ENCODE measurements at places on chromosomes 16 and 17.

DNA sequence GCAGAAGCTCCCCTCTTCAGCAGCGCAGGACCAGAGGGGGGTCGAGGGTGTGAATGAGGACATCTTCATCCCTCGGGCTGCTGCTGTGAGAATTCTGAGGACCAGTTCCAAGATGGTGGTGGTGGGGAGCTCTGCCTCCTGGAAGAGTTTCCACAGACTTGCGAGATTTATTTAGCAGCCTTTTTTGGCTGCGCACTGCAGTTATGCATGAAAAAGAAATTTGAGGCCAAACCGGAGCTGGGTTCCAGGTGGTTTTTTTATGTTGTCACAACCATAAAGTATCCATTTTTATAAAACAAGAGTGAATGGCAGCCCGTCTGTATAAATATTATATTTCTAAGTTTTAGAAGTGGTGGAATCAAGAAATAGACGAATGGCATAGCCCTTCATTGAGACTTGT, 76.9 kb upstream of the CLEC18A start:
- no peak for DNase-seq

- no peak for DNase-seq
Observed at GRCh38 chr17:44191941-44192496, 5.2 kb downstream of the TMUB2 start.

DNA sequence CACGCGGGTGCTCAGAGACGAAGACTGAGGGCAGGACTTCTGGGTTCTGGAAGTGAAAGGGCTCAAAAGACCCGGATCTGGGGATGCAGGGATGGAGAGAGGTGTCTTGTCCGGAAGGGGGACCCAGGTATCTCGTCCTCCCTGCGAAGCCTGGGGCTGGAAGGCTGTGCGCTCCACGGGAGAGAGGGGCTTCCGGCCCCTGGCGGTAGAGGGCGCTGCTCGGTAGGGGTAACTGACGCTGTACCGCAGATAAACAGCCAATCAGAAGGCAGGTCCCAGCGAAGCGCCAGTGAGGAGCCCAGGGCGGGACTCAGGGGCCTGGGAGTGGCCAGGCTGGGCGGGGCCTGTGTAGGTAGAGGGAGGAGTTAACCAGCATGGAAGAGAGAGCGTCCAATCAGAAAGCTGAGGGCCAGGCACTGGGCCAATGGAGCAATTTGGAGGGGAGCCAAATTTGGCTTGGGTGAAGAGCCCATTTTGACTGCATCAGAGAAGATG, 804 bp downstream of the TGFB1I1 start:
- DNase-seq, result no peak

DNA sequence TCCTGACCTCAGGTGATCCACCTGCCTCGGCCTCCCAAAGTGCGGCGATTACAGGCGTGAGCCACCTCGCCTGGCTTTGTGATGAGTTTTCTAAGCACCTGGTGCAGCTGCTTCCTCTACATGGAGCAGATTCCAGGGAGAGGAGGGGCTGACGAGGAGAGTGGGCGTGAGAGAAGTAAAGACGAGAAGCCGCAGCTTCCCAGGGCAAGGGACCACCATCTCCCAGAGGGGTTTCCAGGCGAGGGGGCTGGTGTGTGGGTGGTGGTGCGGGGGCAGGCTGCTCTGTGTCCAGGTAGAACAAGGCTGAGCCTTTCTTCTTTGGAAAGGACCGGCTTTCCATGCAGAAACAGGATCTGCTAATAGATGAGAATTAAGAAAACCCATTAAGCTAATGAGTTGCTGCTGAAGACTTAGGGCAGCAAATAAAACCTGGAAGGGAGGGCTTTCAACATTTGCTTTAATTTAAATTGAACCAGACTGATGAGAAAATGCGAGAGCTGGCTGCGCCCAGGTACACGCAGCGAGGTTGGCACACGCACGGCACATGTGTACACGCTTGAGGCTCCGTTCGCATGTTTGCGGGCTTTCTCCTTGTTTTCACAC, 236.7 kb downstream of the RBFOX3 start:
- no peak for DNase-seq

DNA sequence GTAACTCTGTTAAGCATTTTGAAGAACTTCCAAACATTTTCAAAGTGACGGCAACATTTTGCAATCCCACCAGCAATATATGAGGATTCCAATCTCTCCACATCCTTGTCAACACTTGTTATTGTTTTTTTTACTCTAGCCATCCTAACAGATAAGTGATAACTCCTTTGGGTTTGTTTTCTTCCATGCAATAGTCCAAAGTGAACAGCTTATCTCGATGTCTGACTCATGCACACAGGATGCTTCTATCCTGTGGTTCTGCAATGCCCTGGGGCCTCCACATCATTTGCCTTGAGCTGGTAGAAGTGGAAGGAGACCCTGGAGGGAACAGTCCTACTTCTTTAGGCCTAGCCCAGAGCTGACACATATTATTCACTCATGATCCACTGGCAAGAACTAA, 13.0 kb downstream of the TLE7 start:
- DNase-seq, result no peak

GRCh38 chr17:42117397-42118125, 3.6 kb downstream of the KAT2A start:
- DNase-seq, result no peak

GRCh38 chr17:64009571-64010402, 10.6 kb downstream of the ICAM2 start:
- DNase-seq, result no peak

DNA sequence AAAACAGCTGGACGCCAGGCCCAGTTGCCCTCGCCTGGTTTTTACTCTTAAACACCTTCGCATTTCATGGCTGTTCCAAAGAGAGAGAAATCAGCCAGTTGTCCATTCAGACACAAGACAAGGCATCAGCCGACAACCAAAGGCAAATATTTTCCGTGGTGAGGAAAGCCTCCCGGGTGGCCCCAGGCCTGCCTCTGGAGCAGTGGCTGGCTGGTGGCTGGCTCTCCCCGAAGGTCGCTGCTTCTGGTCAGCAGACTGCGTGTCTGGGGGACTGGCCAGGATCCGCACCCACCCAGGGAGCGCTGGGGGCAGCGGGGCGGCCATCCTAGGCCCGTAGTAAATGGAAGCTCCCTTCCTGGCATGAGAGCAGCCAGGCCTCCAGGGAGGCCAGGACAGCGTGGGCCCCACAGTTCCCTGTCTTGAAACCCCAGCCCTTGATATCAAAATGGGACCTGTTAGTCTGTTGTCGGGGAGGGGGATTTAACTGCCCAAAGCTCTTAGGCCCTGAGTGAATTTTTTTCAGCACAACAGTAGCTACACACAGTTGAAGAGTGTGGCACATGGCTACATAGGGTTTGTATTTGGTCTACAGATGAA, 57.7 kb downstream of the SREBF1 start:
- no peak for DNase-seq

DNA sequence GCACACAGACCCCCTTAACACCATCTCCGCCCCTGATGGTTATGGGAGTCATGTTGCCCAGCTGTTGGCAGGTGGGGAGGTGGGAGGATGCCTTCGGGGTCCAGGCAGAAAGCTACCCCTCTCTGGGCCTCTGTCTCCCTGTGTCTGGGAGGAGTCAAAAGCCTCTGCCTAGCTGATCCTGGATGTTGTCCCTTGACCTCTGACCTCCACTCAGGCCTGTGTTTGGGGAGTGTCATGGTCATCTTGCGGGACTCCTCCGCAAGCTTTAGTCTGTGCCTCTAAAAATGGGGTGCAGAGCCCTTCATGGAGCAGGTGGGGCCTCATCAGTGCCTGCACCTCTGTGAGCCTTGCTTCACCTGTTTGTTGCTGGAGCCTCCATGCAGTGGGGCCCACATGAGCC, 3.8 kb downstream of the LLGL1 start:
- DNase-seq, result no peak

DNA sequence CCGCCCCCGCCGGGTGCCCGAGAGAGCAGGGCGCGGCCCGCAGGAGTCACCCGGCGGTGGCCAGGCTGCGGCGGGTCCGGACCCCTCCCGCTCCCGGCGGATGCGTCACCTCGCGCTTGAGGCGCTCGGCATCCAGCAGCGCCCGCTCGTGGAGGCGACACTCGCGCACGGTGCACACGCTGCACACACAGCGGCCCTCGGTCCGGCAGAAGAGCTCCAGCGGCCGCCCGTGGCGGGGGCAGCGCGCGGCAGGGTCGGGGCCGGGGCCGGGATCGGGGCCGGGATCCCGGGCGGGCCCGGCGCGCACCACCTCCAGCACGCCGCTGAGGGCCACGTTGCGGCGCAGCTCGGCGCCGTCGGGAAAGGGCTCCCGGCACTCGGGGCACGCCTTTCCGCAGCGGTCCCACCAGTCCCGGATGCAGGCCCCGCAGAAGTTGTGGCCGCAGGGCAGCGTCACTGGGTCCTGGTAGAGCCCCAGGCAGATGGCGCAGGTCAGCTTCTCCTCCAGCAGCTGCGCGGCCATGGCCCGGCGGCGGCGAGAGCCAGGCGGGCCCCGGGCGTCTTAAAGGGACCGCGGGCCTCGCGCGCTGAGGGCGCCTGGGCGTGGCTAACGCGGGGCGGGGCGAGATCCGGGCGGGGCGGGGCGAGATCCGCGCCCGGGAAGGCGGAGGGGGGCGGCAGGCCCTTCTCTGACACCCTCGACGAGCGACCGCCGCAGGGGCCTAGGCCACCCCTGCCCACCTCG, at the start of gene TRIM65:
Gene TRIM65 (minus strand): TSS at position 537 of the 745 bp plus-strand sequence. CDS start 14 bp downstream, at position 523.
- peak; percentile 41 for DNase-seq

GRCh38 chr17:30927756-30928155, 6.0 kb downstream of the ADAP2 start:
- no peak for DNase-seq

GRCh38 chr16:3465911-3466584, 22.6 kb downstream of the NAA60 start:
- no peak for DNase-seq

DNA sequence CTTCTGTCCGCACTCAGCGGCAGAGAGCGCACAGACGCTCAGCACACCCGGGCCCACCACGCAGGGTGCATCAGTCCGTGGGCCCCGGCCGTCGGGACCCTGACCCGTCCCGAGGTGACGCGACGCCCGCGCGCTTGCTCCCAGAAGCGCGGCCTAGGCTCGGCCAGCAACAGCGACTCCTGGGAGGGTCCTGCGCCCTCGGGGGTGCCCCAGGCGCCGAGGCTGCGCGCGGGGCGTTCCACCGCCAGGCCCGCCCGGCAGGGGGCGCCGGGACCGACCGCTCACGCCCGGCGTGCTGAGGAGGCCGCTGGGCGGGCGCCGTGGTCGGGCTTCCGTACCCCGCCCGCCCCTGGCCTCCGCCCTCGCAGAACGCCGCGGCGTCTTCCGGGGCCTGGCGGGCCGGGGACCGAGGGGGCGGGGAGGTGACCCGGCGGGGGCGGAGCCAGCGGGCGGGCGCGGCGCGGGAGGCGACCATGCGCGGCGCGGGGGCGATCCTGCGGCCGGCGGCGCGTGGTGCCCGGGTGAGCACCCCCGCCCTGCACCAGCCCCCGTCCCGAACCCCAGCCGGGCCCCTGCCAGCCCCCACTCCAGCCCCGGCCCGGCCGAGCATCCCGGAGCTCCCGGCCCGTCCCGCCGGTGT, at the start of gene CISD3:
Gene CISD3 (plus strand): TSS at position 456 of the 640 bp plus-strand sequence. CDS start 18 bp downstream, at position 474.
- no peak for DNase-seq

- no peak for DNase-seq
Observed at GRCh38 chr17:32266051-32266388, 388 bp downstream of the RHBDL3 start.

DNA sequence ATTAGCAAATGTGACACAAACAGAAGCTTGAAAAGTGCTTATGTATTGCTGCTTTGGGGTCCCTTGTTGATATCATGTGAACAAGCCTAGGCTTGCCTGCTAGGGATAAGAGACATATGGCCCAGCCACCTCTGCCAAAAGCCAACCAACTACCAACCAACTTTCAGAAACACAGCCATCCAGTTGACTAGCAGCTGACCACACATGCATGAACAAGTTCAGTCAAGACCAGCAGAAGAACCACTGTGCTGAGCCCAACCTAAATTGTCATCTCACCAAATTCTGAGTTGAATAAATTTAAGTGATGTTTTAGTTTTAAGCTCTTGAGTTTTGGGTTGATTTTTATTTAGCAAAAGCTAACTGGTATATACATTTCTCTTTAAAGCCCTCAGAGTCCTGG, 3.5 kb downstream of the ERN2 start:
- DNase-seq, result no peak

- no peak for DNase-seq
Observed at GRCh38 chr17:49436174-49436573, 21.5 kb upstream of the PHB1 start.

DNA sequence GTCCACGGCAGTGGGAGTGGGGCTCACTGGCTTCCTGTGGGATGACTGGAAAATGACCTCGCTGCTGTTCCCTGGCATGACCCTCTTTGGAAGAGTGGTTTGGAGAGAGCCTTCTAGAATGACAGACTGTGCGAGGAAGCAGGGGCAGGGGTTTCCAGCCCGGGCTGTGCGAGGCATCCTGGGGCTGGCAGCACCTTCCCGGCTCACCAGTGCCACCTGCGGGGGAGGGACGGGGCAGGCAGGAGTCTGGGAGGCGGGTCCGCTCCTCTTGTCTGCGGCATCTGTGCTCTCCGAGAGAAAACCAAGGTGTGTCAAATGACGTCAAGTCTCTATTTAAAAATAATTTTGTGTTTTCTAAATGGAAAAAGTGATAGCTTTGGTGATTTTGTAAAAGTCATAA, 7.8 kb upstream of the RNF213 start:
- DNase-seq, result no peak

DNA sequence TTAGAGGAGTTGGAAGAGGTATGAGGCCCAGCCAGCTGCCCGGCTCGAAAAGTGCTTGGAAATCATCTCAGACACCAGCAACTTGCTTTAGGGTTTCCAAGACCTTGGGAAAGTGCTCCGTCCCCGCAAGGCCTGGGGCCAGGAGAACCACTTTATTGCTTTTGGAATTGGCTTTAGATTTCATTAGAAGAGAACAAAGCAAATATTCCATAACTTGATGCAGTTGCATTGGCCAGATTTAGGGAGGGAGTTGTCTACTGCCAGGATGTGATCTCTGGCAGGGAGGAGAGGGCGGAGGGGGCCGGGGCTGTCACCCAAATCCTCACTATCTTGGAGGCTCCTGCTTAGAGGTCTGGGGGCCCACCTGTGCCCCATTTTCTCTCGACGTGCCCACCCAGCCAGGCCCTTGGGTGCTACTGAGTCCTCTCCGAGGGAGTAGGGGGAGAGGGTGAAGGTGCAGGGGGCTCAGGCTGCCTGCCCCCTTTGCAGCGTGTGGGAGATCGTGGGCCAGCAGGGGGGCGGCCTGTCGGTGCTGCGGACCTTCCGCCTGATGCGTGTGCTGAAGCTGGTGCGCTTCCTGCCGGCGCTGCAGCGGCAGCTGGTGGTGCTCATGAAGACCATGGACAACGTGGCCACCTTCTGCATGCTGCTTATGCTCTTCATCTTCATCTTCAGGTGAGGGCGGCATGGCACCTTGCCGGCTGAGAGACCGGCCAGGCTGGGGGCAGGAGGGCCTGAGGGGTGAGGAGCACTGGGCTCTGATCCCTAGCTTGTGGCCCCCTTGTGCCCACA, 30.6 kb downstream of the CACNA1G start:
- no peak for DNase-seq

GRCh38 chr16:27701381-27701780, 151.4 kb downstream of the KATNIP start:
- no peak for DNase-seq

GRCh38 chr16:15640966-15641365, 2.0 kb downstream of the MARF1 start:
- DNase-seq, result no peak

Measured in NCI-H1417 treated with DMSO at 0.1 percent for 48 hours (cell line).